ENCODE measurements at places on chromosomes 16 and 17.

GRCh38 chr17:77645072-77646045 is 313.1 kb upstream of the TNRC6C start:
- peak; percentile 60 for DNase-seq

- DNase-seq, result no peak
Observed at GRCh38 chr16:30700491-30700890, 1.5 kb downstream of the SRCAP start.

DNA sequence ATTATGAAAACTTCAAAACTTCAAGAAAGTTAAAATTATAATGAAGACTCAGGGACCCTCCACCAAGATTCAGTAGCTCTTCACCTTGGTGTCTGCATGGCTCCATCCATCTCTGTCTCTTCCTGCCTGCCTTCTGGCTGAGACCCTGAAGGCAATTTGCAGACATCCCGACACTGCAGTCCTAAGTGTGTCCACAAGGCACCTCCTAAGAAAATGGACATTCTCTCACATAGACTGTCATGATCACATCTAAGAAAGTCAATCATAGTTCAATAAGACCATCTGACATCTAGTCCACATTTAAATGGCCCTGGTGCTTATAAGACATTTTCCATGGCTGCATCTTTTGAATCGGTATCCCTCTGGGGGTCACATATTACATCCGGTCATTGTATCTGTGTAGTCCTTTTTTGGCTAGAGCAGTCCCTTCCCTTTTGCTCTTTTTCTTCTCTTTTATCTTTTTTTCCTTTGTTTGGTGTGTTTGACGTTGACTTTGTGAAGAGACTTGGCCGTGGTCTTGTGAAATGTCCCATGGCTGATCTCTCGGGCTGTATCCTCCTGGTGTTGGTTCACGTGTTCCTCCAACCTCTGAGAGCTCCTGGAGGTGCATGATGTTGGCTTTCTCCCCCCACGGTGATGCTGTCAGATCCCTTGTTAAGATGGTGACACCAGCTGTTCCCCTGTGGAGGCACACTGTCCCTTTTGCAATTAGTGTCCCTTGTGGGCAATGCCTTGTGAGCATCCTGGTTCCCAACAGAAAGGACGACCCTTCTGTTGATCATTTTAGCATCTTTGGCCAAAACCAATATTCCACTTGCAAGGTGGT is 5.0 kb upstream of the TNFRSF13B start:
- DNase-seq, result no peak

DNA sequence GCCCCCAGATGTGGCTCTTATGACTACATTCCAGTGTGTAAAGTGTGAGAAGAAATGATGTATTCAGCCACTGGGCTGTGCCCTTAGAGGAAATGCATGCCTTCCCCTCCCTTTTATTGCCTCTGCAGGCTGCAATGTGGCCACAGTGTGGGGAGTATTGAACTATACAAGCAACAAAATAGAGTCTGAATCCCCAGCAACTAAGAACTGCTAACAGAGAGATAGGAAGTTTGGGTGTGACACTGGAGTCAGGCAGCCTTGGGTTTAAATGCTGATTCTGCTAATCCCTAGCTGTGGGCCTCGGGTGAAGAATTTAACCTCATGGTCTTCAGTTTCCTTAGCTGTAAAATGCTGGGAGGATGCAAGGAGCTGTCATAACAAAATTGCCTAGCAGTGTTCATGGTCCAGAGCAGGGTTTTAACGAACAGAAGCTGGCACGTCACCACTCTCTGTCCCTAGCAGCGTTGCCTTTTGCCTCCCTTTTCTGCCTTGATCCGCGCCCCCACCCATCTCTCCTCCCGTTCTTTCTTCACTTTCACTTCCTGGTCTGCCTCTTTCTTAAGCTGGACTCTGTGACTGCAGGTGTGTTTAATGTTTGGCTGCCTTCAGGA is 50.3 kb downstream of the KPNA2 start:
- DNase-seq, result no peak

- no peak for DNase-seq
Observed at GRCh38 chr17:10059684-10060211, 138.7 kb downstream of the GAS7 start.

GRCh38 chr17:47949946-47950345 is 7.7 kb downstream of the PRR15L start:
- no peak for DNase-seq

DNA sequence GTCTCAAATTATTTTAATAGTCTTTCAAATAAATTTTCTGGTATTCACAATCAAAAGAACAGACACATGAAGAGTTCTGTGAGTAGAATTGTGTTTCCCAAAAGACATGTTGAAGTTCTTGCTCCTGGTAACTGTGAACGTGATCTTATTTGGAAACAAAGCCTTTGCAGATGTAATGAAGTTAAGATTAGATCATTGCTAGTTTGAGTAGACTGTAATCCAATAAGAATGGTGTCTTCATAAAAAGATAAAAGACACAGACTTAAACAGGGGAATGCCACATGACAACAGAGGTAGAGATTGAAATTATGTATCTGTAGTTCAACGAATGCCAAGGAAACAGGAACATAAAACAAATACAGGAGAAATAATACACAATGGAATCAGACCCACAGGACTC is 357.4 kb upstream of the CA10 start:
- no peak for DNase-seq

DNA sequence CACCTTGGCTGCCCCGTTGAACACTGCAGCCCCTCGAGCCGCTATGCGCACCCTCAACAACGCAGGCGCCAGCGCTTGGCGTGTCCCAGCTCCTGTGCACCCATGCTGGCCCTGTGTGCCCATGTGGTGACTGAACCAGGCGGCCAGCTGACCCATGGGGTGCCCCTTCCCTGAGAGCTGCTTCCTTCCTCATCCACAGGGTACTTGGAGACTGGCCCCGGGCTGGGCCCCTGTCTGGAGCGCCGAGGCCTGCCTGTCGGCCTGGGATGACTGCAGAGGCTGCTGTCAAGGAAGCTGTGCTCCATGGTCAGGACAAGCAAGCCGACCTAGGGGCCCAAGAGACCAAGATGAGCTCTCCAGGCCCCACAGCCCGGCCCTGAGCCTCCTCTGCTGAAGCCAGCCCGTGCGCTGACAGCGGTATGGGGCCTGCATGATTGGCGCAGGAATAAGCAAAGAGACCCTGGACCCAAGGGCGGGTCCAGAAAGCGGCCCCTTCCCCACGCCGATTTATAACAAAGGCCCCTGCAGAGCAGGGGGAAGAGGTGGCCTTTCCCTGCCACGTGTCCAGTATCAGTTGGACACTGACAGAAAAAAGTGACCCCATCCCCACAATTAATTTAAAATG is 21.6 kb upstream of the BAHCC1 start:
- no peak for DNase-seq

- no peak for DNase-seq
Observed at GRCh38 chr16:67860589-67861398, 12.1 kb upstream of the EDC4 start.

- no peak for DNase-seq
Observed at GRCh38 chr17:81941484-81942166, 4.5 kb upstream of the PYCR1 start.

GRCh38 chr16:58338205-58338604 is 43.4 kb upstream of the PRSS54 start:
- no peak for DNase-seq

GRCh38 chr17:59812139-59812538 is 80.6 kb downstream of the TUBD1 start:
- no peak for DNase-seq

- DNase-seq, result no peak
Observed at GRCh38 chr17:18319604-18320256, 4.6 kb downstream of the SMCR8 start.

GRCh38 chr17:34639706-34640425 is 60.5 kb downstream of the TMEM132E start:
- DNase-seq, result no peak

- no peak for DNase-seq
Observed at GRCh38 chr17:81057079-81057730, 22.3 kb downstream of the BAIAP2 start.

DNA sequence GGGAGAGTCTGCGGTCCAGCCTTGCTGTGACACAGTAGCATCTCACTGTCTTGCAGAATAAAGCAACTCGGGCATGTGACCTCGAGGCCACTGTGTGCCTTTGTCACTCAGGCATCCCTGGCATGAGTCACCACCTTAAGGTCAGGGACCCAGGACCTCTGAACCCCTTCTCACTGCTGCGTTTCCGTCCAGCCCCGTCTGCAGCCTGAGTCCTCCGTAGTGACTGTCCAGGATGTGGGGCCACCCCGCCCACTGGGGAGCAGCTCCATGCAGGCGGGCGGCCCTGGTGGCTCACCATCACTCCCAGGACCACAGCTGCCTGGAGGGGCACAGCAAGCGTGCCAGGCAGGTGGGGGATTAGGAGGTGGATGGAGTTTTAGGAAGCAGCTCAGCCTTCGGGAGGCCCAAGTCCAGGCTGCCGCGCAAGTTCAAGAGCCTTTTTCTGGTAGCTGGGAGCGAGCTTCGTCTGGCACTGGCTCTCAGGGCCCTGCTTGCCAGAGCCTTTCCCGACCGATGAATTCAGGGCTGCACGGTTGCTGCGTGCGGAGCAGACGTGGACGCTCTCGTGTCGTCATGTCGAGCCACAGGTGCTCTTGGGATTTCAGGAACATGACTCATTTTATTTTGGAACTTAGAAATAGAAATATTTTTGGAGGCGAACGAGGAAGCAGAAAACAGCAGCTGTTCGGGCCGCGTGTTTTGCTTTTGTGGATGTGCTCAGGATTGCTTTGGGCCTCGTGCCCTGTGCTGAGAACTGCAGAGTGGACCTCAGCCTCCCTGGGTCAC is 16.8 kb downstream of the KCTD5 start:
- no peak for DNase-seq

GRCh38 chr16:88515371-88515770 is 54.8 kb upstream of the ZC3H18 start:
- no peak for DNase-seq
